ENCODE measurements at places on chromosomes 3 and 15.

- DNase-seq = no peak
Measured at GRCh38 chr3:141233457-141234161, 2.0 kb downstream of the PXYLP1 start.

DNA sequence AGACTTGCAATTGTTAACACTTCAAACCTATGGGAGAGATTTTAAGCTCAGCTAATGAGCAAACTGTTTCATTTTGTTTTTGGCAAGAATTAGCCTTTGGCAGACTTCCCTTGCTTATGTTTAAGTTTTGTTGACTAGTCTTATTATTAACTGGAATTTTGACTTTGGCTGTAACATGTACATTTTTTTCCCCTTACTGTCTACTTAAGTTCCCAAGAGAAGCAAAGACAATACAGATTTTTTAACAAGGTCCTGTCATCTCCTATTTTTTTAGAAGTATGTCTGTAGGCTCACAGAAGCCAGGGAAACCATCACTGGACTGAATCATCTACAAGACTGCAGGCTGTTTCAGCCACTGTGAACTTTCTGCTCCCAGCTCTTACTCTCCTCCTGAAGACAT is 74.3 kb downstream of the DGKG start:
- DNase-seq = no peak

- DNase-seq = no peak
Measured at GRCh38 chr3:98114264-98114663, 16.3 kb upstream of the OR5H1 start.

GRCh38 chr15:101469520-101470288 is 19.8 kb downstream of the PCSK6 start:
- no peak for DNase-seq

- no peak for DNase-seq
Measured at GRCh38 chr15:88230823-88231222, 25.7 kb downstream of the NTRK3 start.

GRCh38 chr3:194130188-194130587 is 5.8 kb upstream of the HES1 start:
- DNase-seq = no peak

- DNase-seq = no peak
Measured at GRCh38 chr3:115551016-115551415, 72.3 kb upstream of the GAP43 start.
